ENCODE measurements at places on chromosomes 7 and 10.

GRCh38 chr7:2493205-2494164 is 17.3 kb upstream of the GRIFIN start:
- no peak for ATAC-seq

DNA sequence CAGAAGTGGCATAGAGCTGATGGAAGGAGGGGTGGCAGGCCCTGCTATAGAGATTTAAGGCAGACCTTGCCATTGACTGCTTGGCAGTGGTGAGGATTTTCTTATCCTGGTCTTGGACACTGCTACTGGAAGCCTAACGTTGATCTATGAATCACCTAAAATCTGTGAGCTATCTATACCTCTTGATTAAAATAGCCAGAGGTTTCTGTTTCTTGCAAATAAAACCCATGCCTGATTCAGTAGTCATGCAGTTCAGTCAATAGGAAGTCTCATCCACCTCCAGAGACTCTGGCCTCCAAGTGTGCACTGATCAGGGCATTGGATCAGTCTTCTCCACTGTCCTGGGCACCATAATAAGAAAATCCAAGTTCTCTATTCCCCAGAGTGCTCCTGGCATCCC is 286.5 kb downstream of the PTEN start:
- ATAC-seq = no peak

DNA sequence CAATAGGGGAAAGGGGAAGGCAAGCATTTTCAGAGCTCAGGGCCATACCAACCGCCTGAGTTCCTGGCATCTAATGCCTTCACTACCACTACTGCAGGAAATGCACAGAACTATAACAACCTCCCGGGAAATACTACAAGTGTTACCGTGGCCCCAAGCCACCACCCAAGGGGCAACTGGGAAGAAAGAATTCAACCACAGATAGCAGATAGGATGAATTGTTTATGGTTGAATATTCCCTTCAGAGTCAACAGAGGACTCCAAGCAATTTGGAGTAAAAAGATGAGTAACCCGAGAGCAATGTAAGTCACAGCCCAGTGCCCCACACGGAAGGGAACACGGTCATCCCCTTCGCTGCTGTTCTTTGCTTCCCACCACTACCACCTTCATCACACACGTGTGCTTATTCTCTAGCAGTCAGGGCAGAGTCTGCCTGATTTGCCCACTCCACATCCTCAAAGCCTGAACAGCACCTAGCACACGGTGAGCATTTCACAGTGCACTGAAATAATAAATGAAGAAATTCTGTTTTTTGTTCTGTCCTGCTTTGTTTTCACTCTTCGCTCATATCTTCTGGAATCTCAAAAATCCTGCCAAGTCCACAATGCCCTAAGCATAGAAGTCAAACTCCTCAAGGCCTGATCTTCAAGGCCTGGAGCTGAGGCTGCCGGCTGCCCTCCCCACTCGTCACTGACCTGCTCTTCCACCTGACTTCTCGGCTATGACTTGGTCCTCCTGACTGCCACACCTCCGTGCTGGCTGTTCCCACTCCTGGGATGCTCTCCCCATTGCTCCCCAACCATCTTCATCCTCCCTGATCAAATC is 221.1 kb downstream of the KCNMA1 start:
- no peak for ATAC-seq

DNA sequence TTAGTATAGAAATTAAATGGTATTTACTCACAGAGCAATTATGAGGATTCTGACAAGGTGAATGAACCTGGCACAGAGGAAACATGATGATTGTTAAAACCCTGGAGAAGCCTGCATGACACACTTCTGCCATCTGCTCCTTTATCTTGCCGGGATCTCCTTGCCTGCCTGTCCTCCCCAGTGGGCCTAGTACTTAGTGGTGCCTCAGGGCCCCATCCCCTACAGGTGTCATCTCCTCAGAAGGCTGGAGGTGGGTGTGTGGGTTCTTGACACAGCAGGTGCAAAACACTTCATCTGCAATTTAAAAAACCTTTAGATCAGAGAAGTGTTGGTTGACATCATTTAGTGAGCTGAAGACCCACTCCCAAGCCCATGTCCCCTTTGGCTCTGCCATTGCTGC is 261.2 kb downstream of the ADRA2A start:
- ATAC-seq = no peak

DNA sequence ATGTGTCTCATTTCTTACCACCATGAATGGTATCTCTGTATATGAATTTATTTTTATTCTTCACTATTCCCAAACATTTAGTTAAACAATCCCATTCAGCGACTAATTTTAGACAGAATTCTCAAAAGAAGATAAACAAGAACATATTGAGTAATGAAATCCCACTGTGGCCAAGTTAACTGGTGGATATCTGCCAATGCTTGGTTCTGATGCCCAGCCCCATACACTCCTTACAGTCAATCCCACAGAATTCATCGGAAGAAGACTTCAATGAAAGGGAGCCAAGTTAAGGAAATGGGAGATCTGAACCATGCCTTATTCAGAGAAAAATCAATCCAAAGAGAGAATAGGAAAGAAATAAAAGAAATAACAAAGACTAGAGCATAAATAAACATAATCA is 518.0 kb downstream of the XPNPEP1 start:
- ATAC-seq = no peak

- no peak for ATAC-seq
Observed at GRCh38 chr10:527416-527815, 162.1 kb downstream of the DIP2C start.

DNA sequence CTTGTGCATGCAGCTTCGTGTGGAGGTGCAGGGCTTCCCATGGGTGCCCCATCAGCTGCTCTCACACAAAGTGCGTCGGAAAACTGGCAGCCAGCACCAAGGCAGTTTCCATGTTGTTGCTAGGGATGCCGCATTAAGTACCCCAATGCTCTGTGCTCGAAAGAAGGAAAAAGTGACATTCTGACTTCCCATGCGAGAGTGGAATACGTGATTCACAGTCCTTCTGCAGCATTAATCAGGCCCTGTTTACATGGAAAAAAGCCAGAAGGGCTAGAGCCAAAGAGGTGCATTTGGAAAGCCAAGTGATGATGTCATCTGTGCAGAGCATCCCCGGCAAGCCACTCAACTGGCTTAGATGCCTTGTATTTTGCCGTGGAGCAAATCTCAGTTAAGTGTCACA is 258.3 kb downstream of the GATA3 start:
- no peak for ATAC-seq

- no peak for ATAC-seq
Observed at GRCh38 chr7:113338071-113338696, 219.8 kb upstream of the SMIM30 start.

GRCh38 chr7:36057323-36057722 is 95.7 kb upstream of the EEPD1 start:
- ATAC-seq = peak; percentile 80

GRCh38 chr10:26274391-26274790 is 57.8 kb downstream of the GAD2 start:
- peak; percentile 40 for ATAC-seq

DNA sequence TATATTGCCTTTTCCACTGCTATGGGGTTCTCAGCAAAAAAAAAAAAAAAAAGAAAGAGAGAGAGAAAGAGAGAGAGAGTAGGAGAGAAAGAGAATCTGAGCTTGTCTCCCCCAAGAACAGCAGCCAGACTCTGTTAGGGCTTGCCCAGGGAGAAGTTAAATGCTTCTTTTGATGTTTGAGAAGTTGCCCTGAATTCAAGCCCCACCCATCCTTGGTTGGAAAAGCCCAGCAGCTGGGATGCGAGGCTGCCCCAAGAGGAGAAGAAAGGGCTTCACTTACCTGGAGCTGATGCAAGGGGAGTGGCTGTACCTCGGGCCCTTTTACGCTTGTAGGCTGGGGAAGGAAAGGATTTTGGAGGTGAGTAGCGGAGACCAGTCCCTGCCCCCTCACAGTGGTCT is 20.9 kb upstream of the MGMT start:
- no peak for ATAC-seq

DNA sequence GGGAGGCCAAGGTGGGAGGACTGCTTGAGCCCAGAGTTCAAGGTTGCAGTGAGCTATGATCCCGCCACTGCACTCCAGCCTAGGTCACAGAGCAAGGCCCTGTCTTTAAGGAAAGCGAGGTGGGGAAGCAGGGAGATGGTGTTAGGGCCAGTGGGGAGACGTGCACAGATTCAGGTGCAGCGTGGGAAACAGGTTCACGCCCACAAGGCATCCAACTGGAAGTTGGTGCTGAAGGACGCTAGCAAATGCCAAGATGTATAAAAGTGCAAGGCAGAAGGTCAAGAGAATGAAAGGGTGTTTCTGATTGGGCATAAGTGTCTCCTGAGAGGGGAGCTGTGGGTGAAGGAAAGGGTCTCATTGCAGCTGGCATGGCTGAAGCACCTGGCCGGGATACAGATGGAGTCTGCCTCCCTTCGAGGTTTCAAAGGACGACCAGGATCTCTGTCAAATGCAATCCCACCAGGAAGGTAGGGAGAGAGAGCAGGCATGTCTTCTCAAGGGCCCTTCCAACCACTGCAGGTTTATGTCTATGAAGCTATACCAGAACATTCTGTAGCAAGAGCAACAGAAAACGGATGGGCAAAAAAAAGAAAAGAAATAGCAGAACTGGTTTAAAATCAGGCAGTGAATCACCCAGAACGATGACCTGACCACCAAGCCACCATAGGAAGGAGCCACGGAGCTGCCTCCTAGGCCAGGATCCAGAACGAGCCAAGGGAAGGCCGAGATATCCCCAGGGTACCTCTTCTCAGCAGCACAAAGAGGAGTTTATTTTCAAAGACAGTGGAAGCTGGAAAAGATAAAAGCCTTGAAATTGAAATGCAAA is 43.2 kb downstream of the GSDME start:
- no peak for ATAC-seq

DNA sequence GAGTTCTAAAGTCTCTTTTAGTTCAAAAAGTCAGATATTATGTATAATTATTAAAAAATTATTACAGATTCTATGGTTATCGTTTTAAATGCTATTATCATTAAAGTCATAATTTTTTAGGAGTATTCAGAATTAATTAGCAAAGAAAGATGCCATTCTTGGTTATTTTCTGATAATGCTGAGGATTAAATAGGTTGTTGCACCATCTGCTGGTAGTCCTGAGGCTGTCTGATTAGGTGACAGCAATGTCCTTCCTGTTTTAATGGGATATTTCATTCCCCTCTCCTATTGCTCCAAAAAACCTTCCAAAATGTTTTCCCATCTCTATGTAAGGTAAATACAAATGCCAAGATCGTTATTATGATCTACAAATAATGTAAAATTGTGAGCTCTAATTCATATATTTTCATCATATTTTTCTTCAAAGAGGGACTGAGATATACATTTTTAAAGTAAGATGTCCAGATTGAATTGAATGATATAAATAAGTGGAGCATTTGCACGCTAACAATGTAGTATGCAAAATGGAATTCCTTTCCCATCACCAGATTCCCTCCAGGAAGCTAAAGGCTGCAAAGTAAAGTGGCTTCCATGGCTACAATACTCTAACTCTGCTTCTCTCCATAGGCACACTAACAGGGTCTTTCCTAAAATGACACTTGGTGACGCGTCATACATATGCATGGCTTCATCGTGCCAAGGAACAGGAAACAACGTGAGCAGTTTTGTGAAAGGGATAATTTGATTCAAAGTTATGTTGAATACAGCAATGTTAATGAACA is 58.8 kb upstream of the AKR1E2 start:
- no peak for ATAC-seq

DNA sequence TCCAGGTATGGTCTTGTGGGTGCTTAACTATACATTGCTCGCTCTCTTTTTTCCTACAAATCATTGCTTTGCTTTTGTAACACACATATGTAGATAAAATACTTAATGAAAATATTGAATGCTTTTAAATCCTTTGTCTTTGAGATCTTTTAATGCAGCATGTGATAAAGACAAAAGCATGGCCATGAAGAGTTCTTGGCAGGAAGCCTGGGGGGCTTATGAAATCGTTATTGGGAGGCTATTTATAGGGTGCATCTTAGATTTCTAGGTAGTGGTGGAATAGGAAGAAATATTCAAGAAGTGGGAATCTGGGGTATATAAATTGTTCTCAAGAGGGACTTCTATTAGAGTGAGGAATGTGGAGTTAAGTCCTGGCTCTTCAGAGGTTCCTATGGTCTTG is 21.9 kb downstream of the UBE2D1 start:
- ATAC-seq = no peak

DNA sequence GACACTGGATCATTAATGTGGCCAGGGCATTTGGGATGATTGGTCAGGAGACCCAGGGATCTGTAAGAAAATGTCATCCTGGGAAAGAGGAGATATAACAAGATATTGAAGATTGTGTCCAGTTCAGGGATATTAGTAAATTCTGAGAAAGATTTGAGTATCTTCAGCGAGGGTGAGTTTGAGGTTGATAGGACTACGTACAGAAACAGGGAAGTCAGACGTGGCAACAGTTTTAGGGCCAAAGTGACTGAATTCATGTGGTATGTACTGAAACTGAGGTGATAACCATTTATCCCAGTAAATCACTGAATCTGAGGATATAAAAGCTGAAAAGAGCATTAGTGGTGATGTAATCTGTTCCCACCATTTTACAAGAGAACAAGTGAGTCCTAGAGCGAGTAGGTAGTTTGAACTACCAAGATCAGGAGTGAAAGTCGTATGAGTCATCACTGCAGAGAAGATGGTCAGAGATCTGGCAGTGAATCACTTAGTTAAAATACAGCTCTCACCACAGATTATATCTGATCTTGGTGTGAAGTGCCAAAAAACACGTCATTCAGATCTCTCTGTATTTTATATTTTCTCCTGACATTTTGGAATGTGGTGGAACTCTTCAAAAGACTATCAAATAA is 220.5 kb downstream of the CDK14 start:
- peak; percentile 98 for ATAC-seq

DNA sequence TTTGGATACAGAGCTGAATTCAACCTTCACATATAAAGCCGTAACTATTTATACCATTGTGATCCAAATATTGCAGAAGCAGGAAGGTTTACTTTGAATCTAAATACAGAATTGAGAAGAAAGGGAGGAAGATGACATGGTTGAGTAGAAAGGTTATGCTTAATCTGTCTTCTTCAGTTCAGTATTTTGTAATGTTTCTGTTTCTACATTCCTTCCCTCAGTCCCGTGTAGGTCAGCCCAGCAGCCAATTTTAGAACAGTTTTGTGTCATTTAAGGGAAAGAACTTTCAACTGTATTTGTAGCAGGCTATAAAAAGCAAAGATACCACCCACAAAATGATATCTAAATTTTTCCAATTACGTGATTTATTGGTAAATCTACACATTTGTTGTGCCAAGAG is 97.4 kb downstream of the CPED1 start:
- ATAC-seq = peak; percentile 68

GRCh38 chr10:6564367-6564766 is 15.7 kb downstream of the PRKCQ start:
- ATAC-seq = no peak
